ENCODE measurements at places on chromosomes 3 and 15.

DNA sequence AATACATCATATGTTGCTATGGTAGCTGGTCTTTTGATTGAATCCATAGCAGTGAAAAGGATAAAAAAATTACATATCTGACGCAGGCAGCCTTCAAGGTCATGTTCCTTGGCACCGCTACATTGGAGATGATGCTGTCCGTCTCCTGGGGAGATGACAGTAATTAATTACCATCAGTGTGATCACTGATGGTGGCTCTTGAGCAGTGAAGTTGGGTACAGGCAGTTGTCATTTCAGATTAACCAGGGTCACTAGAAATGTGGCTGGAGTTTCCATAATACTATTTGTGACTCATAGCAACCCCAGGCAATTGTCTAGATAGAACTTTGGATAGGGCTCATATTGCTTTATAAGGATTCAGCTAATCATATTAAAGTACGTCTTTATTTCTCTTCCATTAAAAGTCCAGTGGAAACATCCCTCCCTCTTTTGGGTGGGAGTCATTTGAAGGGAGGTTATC is 136.3 kb downstream of the THSD4 start:
- peak; percentile 37 for DNase-seq

DNA sequence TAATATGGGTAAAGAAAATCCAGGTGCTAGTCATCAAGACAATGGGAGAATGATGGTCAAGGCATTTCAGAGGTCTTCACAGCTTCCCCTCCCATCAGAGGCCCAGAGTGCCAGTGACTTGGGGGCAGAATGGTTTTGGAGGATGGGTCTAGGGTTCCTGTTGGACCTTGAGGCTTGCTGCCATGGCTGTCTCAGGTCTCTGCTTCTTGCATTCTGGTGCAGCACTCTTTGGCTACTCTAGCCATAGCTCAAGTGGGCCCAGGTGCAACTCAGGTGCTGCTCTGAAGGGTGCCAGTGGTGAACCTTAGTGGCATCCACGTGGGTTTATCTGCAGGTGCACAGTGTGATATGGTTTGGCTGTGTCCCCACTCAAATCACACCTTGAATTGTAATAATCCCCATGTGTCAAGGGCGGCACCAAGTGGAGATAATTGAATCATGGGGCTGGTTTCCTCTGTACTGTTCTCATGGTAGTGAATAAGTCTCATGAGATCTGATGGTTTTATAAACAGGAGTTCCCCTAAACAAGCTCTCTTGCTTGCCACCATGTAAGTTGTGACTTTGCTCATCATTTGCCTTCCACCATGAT is 48.5 kb upstream of the PEX5L start:
- no peak for DNase-seq

DNA sequence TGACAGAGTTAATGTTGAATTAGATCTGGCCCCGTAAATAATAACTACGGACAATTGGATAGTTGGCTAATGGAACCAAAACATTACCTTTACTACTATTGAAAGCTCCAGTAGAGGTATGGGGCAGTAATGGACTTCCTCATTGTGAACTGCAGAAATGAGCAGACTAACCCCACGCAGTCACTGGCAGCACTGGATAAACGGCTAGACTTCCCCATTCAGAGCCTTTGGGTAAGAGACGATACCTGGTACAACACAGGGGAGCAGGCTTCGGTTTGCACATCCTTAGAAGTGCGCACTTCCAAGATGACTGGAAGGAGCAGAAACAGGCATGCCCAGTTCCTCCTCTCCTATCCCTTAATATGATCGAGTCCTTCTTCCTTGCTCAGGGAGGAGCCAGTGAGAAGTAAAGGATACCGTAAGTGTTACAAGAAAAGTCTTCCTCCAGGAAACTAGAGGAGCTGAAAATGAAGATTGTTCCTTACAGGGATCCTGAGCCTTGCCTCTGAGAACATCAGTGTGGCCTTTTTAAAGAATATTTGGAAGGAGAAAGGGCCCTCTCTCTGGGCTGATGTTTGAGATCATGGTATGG is 100.5 kb upstream of the NECTIN3 start:
- no peak for DNase-seq

DNA sequence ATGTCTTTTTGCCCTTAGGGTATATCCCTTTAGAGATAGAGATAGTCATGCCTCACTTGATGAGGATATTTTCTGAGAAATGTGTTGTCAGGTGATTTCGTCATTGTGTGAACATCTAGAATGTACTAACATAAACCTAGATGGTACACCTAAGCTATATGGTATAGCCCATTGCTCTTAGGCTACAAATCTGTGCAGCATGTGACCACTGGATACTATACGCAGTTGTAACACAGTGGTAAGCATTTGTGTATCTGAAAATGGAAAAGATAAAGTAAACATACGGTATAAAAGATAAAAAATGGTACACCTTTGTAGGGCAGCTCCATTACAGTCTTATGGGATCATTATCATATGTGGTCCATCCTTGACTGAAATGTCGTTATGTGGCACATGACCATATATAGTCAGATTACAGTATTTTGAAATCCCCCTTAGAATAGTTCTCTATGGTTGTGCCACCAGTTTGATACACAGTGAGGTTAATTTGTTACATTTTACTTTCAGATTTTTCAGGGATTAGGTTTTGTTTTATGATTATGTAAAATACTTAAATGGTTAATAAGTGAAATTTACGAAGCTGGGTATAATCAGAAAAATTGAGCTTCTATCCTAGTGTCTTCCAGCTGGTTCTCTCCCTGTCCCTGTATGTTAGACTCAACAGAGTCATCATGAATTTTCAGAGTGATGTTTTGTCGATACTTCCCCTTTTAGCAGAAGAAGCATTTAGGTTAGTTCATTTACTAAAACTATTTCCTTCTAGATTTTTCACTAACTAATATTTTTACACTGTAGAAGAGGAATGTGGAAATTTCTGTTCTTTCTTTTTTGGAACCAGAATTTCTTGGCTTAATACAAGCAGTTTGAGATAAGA is 12.8 kb downstream of the SETD5 start:
- no peak for DNase-seq

- DNase-seq: peak; percentile 25
Observed at GRCh38 chr15:66842710-66843441, 140.8 kb downstream of the SMAD6 start.

DNA sequence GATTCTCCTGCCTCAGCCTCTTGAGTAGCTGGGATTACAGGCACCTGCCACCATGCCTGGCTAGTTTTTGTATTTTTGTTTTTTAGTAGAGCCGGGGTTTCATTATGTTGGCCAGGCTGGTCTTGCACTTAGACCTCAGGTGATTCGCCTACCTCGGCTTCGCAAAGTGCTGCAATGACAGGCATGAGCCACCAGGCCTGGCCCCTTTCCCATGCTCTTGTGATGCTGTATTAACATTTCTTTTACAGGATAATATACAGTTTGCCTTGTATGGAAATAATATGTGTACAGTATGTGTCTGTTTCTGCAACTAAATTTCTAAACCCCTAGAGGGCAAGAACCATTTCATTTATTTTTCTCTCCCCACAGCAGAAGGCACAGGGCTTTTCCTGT is 37.8 kb downstream of the SCG5 start:
- DNase-seq: no peak

DNA sequence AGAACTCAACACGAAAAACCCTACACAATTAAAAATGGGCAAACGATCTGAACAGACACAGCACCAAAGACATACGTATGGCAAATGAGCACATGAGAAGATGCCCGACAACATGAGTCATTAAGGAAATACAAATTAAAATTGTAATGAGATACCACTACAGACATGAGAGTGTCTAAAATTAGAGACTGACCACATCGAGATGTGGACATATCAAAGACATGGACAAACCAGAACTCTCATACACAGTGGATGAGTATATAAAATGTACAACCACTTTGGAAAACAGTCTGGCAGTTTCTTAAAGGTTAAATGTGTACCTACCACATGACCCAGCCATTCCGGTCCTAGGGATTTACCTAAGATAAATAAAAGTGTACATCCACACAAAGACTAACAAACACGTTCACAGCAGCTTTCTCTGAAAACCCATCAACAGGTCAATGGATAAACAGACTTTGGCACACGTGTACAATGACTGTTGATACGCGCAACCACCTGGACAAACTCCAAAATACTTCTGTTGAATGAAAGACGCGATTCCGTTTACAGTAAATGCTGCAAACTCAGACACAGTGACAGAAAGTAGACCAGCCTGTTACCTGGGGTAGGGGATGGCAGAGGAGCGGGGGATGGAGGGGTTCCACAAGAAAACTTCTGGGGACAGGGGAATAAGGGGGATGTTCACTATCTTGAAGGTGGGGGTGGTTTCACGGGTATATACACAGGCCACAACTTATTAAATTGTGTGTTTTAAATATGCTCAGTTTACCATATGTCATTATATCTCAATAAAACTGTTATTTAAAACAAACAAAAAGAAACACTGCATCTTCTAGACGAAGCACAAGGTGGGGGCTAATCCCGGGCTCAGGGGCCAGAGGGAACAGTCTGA is 2.1 kb downstream of the TNK2 start:
- peak; percentile 84 for DNase-seq

DNA sequence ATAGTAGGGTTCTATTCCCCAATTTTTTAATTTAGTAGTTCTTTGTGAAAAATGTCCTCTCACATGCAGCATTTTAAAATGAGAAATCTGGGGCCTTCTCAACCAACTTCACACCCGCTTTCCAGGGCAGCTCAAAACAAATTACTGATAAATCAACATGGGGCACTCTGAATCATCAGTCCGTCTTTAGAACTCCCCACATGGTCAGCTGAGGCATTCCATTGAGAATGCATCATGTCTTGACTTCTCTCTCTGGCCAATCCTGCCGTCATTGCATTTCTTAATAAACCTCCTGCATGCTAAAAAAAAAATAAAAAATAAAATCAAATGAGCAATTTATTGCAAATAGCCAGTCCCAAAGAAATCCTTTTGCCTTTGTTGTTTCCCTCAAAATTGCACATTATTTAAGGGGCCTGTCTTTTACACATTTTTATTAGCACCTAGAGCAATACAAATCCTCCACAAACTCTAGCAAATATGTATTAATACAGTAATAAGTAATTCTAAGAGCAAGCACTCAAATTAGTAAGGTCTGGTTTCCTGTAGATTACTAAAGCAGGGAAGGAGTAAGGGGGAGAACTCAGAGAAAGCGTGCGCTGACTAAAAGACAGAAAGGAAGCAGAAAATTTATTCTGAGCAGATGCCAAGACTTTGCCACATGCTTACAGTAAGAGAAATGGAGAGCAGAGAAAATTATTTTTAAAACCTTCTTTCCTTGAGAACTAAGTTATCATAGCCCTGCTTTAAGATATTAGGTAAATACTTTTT is 175.7 kb downstream of the TNIK start:
- peak; percentile 93 for DNase-seq

DNA sequence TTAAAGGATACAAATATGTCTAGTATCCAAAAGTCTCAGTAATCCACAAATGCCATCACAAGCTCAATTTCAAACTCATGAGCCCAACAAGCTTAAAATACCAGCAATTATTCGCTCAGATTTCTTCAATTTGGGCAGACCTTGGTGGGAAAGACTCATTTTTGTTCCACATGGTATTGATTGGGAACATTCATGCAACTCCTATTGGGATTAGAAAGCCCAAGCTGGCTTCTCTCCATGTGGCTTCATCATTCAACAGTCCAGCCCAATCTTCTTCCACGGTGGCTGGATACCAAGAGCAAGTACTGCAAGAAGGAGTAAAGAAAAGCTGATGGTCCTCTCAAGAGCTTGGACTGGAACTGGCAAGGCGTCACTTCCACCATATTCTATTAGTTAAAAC is 66.3 kb downstream of the STRIT1 start:
- no peak for DNase-seq

DNA sequence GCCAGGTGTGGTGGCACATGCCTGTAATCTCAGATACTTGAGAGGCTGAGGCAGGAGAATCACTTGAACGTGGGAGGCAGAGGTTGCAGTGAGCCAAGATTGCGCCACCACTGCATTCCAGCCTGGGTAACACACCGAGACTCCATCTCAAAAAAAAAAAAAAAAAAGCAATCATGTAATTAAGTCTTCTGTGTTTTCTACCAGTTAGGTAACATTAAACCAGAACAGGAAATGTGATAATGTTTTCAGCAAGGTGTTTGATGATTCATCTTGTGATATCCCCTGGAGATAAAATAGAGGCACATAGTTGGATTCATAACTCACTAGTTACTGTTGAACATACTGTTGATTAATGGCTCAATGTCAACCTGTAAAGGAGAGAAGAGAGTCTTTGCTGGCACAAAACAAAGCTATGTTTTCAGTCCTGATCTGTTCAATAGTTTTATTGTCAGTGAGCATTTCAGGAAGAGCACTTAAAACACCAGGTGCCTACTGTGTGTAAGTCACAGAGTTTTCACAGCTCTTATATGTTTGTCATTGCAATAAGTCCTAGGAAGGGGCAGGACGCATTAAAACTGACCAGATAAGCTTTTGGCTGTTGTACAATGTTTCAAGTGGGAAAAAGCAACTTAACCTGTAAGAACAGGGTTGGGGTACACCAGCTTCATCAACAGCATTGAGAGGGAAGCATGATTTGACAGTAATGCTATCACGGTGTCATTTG is 19.5 kb downstream of the DNAJB11 start:
- peak; percentile 99 for DNase-seq
